ENCODE measurements at places on chromosomes 11 and 22.

GRCh38 chr22:17797721-17798559, 23.7 kb upstream of the BID start:
- DNase-seq, result no peak

- no peak for DNase-seq
Observed at GRCh38 chr11:19253817-19254216, 13.1 kb upstream of the E2F8 start.

- DNase-seq, result no peak
Observed at GRCh38 chr11:8167796-8168195, 1.0 kb downstream of the RIC3 start.

DNA sequence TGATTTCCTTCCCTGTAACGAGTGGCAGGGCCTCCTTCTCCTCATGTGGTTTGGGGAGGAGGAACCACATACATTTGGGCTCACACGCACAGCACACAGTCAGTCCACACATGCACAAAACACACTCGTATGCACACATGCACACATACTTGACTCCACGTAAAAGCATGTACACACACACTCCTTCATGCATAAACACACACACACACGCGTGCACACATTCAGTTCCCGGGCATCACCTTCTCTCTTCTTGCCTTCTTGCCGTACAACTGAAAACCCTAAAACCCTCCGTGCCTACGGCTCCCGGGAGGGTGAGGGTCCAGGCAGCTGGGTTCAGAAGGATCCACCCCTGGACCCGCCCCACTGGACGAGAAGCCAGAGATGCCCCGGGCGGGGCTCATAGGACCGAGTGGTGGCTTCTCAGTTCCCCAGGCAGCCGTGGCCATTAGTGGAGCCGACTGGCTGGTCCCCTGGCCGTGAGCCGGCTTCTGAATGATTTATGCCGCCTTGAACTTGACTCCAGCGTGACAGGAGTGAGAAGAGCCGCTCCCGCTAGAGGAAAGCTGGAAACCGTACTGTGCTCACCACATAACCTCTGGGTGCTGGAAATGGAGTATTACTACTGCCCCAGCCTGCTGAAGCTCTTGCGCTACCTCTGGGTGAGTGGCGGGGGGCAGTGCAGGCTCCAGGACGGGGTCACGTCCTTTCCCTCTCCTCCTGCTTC, 117.4 kb downstream of the KIAA1671 start:
- no peak for DNase-seq

DNA sequence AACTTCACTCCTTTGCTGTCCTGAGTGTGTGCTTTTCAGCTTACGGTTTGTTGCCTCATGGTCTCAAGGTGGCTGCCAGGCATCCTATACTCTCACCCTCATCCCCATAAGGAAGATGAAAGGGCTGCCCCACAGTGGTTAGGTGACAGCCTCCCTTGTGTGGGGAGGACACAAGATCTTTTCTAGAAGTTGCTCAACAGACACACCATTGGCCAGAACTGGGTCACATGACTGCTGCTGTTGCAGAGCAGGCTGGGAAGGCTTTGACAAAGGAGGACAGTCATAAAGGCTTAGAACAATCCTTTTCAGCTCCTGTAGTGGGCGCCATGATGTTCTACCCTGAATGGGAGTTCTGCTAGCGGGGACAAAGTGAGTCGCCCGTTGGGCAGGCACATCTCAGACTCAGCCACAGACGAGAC, 69.7 kb upstream of the RASD2 start:
- no peak for DNase-seq

GRCh38 chr11:120192831-120193625, 17.8 kb upstream of the OAF start:
- no peak for DNase-seq

- DNase-seq, result no peak
Observed at GRCh38 chr11:27171376-27171958, 130.9 kb downstream of the BBOX1 start.

- DNase-seq, result peak; percentile 38
Observed at GRCh38 chr11:123166071-123166559, 28.9 kb downstream of the CLMP start.

DNA sequence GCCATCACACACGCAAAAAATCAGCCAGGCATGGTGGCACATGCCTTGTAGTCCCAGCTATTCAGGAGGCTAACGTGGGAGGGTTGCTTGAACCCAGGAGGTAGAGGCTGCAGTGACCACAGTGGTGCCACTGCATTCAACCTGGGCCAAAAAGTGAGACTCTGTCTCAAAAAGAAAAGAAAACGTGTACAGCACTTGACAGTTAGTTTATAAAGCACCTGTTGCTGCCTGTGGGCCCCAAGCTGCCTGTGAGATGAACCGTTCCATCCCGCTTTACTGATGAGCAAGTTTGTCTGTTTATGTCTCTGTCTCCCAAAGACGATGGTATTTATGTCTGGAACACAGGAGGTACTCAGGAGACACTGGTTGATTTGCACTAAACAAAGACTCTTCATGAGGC, 1.5 kb upstream of the PRR5 start:
- DNase-seq, result no peak

GRCh38 chr11:59756845-59757244, 1.7 kb downstream of the STX3 start:
- no peak for DNase-seq

GRCh38 chr11:93234602-93235207, 36.9 kb upstream of the SLC36A4 start:
- peak; percentile 59 for DNase-seq

DNA sequence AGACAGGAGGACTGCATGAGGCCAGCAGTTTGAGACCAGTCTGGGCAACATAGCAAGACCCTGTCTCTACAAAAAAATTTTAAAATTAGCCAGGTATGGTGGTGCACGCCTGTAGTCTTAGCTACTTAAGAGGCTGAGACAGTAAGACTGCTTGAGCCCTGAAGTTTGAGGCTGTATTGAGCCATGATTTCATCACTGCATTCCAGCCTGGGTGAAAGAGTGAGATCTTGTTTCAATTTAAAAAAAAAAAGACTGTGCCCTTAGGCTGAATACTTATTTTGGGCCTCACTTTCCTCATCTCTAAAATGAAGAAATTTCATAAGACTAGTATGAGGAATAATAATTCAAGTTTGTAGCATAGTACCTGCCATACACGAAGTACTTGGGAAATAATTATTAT, 6.9 kb downstream of the AQP11 start:
- DNase-seq, result no peak

DNA sequence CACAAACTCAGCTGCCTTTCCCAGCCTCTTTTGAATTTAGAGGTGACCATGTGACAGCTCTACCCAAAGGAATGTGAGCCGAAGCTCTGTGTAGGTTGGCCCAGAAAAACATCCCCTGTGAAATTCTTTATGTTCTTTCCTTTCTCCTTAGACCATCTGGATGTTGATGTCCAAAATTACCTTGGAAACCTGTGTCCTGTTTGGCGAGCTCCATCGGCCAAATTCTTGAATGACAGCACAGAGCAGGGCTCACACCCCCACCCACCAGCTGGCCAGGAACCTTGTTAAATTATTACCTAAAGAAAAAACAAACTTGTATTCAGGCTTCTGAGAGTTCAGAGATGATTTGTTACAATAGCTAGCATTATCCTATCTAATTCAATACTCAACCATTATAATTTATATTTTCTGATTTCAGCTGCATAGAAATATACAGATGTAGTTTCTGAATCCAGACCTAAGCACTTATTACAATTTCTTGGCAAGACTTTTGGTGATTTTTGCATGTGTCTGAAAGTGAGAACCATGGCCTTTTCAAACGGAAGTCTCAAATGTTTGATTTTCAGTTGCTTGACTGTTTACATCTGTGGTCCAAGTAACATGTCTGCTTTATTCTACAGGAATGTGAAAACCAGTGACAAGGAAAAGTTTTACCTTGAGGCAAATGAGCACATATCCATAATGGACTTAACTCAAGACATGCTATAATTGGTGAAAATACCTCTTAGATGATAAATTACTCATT, 554.2 kb downstream of the NTM start:
- no peak for DNase-seq

- DNase-seq, result no peak
Observed at GRCh38 chr22:27474112-27474571, 327.4 kb downstream of the MN1 start.

- DNase-seq, result no peak
Observed at GRCh38 chr11:71281204-71281603, 28.8 kb upstream of the SHANK2 start.

DNA sequence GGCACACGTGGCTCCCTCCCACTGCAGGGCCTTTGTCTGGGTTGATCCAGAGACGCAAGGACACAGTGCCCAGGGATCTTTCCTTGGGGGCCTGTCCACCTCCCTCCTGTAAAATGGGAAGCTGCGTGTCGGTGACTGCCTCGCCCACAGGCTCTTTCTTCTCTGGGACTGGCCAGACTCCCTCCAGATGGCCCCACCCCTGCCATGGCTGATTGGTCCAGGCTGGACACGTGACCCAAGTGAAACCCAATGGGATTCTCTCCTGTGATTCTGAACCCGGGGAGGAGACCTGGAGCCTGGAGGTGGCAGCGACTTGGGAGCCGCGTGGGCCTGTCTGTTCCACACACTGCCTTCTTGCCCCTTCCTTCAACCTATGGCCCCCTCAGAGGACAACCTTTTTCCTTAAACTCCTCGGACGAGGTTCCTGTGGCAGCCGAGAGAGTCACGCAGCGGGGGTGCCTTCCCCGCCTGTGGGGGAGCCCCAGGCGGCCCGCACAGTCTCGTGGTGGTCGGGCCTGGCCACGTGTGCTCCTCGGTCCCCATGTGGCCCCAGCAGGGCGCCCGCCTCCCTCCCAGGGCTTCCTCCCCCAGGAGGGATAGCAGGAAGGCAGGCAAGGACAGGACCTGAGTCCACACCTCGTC, 12.4 kb upstream of the MPPED1 start:
- no peak for DNase-seq

GRCh38 chr11:14656536-14657457, 13.2 kb downstream of the PDE3B start:
- DNase-seq, result no peak

DNA sequence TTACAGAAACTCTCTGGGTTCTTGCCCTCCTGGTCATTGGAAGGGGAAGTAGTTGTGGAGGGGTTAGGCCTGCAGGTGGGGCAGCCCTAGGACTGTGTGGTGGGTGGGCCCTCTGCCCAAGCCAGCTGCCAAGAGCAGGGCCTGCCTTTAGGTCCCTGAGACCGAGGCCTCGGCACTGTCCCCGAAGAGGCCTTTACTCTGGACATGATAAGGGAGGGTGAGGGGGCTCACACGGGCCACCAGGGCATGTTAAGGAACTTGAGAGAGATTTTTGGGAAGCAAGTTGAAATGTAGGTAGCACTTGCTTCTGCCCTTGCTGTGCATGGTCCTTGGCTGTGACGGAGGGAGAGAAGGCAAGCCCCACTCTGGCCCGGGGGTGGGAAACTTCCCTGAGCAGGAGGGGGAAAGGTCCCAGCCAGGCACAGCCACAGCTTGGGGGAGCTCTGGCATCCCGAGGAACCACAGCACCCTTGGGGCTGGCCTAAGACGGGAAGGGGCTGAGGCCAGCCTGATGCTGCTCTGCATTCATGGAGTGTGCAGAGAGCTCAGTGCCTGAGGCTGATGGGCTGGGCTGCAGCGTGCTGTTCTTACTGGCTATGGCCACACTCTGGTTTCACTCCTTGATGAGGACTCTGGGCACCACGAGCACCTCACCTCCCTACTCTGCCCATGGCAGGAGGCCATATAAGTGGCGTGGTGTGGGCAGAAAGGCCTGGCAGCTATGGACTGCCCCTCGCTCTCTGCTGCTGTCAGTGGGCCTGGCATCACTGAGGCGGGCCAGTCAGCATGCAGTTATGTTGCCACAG, 7.8 kb upstream of the RANBP1 start:
- DNase-seq, result no peak

- no peak for DNase-seq
Observed at GRCh38 chr11:21707116-21707739, 485.7 kb upstream of the ANO5 start.

DNA sequence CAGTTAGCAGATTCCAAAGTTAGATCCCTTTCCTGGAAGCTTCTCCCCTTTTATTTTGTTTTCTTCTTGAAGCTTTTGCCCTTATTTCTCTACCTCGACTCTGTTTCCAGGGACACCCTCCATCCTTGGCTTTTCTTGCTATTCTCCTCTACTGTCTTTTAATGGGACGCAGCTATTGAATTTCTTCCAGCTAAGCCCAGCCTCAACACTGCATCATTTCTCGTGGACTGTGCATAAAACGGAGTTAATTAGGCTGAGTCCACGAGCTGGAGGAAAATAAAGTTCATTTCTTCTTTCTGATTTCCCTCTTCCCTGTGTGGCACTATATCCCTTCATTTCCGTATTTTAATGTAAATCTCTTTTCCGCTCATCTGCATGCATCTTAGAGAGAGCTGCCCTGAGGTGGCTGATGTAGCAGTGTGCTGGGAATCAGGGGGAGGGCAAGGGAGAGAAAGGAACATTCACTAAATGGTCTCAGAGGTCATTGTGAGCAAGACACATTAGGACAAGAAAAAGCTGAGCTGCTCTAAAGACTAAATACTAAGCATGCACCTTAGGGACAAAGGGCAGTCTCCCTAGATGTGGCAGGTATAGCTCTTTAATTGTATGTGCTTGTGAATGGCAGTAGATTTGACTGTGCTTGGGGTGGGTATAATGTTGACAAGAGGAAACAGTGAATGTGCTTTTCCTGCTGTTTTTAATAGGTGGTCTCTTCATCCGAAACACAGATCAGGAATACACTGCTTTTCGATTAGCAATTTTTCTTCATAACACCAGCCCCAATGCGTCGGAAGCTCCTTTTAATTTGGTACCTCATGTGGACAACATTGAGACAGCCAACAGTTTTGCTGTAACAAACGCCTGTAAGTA, 1.9 kb downstream of the GRIA4 start:
- no peak for DNase-seq

- DNase-seq, result no peak
Observed at GRCh38 chr11:46410021-46410420, 18.4 kb upstream of the CHRM4 start.

GRCh38 chr22:17319546-17319945, 49.7 kb upstream of the CECR2 start:
- DNase-seq, result no peak

- no peak for DNase-seq
Observed at GRCh38 chr11:1727096-1727690, 23.2 kb downstream of the IFITM10 start.

DNA sequence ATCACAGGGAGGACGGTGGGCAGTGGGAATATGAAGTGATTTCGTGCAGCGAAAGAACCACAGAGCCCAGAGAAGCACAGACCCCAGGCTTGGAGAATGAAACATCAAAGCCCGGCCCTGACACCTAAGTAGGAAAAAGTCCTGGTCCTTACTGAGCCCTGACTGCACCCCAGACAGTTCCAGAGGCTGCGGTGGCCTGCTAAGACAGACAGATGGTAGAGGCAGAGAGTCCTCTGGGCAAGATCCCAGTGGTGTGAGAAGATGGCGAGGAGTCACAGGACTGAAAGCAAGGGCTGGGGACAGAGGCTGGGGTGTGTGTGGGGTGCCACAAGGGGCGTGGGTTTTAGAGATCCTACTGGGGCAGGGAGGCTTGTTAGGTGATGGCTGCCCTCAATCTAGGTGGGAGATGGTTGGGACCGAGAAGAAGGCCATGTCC, 3.7 kb downstream of the CBX6 start:
- DNase-seq, result no peak
